Small intestine (tissue), 16 donors: ENCODE measurements at places on chromosomes 6 and 20. TPM values are rescaled to one million over a fixed set of nuclear protein-coding genes. Genes with fewer than 3 reads are reported as not detected.

SOD2 gene
- 134 TPM for polyA plus RNA-seq

SAMD3 gene
- 2.4 TPM for polyA plus RNA-seq

ZSWIM3 gene
- polyA plus RNA-seq = 2.7 TPM

BTNL2 gene
- polyA plus RNA-seq = not detected

ABHD16B gene
- polyA plus RNA-seq = not detected

DNAJC5 gene
- 52.3 TPM for polyA plus RNA-seq

KIF13A gene
- 24.9 TPM for polyA plus RNA-seq

EEF1A2 gene
- 18.6 TPM for polyA plus RNA-seq

FAM83C gene
- 0.27 TPM for polyA plus RNA-seq

DNA sequence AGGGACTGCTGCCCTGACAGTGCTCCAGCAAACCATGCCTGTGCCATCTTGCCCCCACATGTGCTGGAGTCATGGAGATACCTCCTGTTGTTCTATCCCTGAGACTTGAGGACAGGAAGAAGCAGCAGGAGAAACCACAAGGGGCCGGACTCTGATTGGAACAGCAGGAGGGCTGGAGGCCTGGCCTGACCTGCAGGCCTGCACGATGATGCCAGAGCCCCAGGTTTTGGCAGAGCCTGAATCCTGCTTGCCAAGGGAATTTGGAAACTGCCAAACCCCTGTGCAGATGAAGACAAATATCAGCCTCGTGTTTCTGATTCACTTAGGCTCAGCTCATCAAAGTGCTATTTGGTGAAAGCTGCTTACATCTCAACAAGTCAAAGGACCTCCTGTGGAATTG is 177.6 kb downstream of the MAFB start:
- no peak for DNase-seq

- peak; percentile 19 for DNase-seq
These were observed 30.8 kb upstream of the FILIP1 start for GRCh38 chr6:75524322-75524972.

DNA sequence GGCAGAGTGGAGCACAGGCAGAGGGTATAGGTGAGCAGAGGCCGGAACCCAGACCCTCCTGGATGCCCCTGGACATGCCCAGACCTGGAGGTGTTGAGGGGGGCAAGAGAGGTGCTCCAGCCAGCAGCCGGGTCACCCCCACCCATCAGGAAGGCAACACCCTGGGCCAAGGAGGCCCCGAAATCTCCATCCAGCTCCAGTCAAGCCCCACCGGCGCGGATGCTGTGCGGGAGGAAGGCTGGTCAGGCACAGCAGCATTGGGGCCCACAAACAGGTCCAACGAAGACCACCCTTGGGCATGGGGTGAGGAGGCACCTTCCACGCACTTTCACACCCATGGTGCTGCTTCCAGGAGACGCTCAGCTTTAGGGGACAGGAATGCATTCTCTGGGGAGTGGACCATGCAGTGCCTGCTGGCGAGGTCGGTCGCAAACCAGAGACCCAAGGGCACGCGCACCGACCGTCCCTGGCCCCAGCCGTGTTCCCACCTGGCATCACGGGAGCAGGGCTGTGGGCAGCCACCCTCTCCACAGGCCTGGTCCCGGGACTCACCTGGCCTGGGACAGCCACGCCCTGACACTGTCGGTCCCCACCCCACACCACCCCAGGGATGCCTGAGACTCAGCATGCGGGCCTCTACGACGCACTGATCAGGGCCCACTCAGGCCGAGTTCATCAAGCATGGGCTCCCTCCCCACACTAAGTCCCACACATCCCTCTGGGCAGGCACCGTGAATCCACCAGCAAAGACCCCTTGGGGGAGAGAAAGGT is 43.6 kb upstream of the ZBP1 start:
- no peak for DNase-seq

DNA sequence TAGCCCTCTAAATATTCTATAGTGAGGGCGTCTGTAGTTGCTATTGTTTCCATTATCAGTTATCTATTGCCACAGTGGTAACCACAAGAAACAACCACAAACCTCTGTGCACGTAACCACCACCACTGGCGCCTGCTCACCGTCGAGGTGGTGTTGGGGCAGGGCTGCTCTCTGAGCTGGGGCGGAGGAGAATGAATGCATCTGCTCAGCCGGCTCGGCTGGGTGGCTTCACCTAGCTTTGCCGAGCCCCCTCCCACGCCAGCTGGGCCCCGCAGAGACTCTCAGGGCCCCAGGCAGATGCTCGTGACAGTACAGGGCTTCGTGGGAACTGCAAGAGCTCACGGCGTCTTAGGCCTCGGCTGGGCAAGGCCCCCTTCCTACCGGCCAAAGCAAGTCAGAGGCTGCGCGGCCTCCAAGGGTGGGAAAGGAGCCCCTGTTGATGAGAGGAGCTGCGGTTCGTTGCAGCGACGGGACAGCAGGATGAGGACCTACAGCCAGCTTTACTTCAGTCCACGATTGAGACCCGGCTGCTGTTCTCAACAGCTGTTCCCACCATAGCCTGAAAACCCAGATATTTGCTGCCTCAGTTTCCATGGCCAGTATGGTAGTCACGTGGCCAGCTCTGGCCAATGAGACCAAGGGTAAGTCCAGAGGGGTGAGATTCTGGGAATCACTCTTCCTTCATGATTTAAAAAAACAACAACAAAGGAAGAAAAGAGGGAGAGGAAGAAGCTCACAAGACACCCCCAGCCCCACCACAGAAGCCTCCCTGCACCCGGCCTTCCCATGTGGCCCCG is 120.2 kb upstream of the AFDN start:
- no peak for DNase-seq

DNA sequence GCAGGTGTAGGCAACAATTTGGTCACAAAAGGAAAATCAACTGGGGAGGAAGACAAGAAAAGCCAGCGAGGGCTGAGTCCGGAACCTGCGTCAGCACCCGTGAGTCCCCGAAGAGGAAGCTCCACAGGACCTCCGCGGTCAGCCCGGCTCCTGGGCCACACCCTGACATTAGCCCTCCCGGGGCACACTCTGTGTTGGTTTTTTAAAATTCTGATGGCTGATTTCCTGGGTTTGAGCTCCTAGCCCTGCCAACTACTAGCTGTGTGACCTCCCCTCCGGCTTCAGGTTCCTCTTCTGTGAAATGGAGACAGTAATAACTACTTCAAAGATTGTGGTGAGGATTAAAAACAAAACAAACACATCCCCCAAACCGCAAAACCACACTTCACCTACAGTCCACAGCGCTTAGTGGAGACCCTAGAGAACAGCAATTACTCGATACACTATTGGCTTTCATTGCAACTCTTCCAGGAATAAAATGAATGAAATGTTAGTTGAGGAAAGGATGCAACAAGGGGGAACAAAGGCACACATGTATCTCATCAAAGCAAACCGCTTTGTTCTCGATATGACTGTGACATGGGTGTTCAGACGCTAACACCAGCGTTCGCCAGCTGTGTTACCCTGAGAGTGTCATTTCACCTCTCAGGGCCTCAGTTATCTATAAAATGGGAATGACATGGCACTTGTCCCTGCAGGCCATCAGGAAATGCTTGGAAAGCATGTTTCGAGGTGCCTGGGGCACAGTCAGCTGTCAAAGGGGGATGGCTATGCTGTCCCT is 985 bp downstream of the ZBP1 start:
- peak; percentile 48 for DNase-seq

DNA sequence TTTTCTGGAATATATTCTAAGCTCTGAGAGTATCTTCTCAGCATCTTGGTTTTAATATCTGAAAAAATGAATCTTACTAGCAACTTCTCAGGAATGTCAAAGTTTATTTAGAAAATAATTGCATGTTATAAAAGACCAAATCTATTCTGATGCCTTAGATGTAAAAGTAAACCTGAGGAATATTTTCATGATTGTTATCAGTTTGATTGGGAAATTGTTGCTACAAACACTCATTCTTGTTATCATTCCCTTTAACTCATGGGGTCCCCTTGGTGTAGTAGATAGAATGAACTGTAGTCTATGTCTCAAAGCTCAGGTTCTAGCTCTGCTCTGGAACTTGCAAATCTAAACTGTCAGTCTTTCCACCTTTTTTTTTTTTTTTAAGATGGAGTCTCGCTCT is 50.0 kb downstream of the SNRNP48 start:
- no peak for DNase-seq

- peak; percentile 65 for DNase-seq
These were observed 99.8 kb upstream of the FOXA2 start for GRCh38 chr20:22684072-22684762.

- no peak for DNase-seq
These were observed 213.3 kb downstream of the ZDHHC14 start for GRCh38 chr6:157594292-157594691.

GRCh38 chr6:136192902-136193301 is 57.2 kb downstream of the MTFR2 start:
- DNase-seq = no peak

- DNase-seq = no peak
These were observed 10.8 kb upstream of the OR2B2 start for GRCh38 chr6:27922949-27923348.

- peak; percentile 40 for DNase-seq
These were observed 16.4 kb upstream of the CFAP206 start for GRCh38 chr6:87391334-87391733.
